H4 (cell line): ENCODE measurements at places on chromosomes 4 and X. TPM values are rescaled to one million over a fixed set of nuclear protein-coding genes. Genes with fewer than 3 reads are reported as not detected.
A peak's percentile ranks its signal among the peaks of the same experiment; 100 is the strongest.

MAGIX gene
- total RNA-seq, result 0.48 and 2.3 TPM in 2 replicates

PABPC4L gene
- 0.68 and 1.4 TPM in 2 replicates for total RNA-seq

GRCh38 chrX:77444545-77444944 is 2.6 kb upstream of the FGF16 start:
- no peak for DNase-seq

DNA sequence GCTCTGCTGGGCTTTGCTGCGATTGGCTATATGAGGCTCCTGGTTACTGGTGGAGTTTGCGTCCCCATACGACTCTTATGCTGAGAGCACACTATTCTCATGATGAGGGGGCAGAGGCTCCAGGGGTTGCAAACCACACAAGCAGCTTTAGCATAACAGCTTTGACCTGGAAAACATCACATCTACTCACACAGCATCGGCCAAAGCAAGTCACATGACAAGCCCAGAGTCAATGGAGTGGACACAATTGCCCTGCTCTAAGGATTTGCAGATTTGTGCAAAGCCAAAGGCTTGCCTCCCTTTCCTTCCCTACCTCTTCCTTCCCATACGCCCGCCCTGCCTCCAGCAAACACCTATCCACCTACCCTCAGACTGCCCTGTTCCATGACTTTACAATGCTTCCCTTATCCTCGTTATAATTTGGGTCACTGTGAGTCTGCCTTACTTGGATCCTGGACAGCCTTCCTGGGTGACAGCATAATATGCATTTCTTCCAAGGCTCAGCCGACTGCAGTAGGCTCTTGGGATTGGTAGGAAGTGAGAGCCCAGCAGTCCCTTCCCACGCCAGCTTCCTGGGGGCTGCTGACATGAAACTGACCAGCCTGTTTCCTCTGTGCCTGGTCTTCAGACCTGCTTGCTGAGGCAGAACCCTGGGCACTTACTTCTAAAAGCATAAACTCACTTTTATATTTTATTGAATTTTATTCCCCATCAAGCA is 208.2 kb upstream of the PSAPL1 start:
- DNase-seq, result no peak

DNA sequence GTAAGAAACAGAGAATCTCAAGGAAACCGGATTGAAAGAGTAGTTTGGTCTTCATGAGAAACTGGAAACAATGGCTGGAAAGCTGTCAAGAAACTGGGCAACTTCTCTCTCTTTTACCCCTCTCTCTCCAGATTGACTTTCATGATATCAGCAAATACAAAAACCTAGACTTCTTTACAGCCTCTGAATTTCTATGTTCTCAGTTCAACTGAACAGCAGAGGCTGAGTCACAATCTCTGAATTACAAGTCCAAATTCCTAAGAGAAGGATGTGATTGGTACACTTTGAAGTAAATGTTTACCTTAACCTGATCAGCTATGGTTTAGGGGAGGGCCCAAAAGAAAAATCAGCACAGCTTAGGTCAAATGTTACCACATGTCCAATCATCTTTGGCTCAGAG is 974.9 kb downstream of the RPA4 start:
- peak; percentile 7 for DNase-seq

DNA sequence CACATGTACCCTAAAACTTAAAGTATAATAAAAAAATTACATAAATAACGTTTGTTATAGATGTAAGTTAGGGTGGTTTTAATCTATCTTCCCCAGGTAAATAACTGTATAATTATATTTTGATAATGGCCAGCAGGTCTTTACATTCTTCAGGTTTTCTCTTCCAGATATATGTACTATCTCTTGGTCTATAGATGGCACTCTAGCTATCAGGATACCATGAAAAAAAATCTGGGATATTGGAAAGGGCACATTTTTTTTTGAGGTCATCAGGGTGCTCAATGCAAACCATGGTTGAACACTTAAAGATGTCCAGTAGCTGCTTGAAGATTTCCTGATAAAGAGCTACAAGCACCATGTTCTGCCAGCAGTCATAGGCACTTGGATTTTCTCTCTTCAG is 15.6 kb upstream of the ADH4 start:
- DNase-seq, result no peak

DNA sequence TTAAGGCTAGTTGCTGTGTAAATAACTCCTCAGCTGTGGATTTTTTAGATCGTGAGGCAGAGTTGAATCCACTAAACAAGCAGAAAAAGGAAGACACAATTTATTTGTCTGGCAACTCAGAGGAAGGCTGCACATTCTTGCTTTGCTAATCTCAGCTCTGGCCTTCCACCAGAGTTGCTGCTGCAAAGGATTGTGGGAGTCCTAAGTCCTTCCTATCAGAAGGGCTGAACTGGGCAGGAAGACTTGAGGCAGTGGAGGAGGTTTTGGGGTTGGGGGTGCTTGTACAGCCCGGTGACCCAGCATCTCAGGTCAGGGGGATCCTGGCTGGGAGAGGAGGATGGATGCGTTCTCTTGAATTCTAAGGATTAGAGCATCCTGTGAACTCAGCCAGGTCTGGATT is 11.0 kb upstream of the VSIG1 start:
- DNase-seq, result no peak

- no peak for DNase-seq
Measured at GRCh38 chr4:111475001-111475400, 670.3 kb upstream of the FAM241A start.

DNA sequence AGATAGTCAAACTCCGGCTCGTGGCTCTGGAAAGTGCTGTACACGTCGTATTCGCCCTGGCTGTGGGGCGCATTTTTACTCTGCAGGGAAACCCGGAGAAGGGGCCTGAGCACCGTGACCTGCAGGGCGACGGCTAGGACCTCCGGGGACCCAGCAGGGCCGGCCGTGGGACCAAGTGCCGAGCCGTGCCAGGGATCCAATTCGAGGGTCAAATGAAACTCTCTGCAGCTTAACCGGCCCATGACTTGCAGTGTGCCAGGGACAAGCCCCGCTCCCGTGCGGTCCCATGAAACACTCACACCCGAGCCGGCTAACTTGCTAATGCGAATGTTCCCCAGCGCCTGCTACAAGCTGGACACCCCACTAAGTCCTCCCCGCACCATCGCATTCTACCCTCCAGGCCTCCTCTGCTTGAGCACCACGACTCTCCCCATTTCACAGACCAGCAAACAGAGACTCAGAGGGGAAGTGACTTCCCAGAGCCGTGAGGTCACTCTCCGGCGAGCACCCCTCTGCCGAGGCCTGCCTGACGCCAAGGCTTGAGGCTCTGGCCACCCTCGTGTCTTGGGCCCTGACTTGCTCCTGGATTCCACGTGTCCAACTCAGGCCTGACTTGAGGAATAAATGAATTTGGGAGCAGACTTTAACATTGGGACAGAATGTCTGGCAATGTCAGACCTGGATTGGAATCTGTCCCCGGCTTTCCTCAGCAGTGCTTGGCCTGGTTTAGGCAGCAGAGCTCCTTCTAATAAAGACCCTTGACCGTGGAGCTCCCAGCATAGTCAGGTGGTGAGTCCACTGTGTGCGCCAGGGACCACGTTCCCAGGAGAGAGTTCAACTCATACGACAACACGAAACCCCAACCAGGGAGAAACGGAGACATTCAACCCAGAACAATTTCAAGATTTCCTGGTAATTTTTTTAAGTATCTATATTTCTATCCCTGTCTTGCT is 93.6 kb downstream of the PPP2R2C start:
- DNase-seq, result no peak

DNA sequence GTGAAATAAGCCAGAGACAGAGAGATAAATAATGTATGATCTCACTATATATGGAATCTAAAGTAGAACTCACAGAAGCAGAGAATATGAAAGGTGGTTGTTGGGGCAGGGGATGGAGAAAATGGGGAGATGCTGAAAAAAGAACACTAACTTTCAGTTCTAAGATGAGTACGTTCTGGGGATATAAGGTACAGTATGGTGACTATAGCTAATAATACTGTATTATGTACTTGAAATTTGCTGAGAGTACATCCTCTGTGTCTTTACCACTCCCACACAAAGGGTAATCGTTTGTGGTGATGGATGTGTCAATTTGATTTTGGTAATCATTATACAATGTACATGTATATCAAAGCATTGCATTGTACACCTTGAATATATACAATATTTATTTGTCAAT is 6.6 kb downstream of the FBXL5 start:
- DNase-seq, result no peak

DNA sequence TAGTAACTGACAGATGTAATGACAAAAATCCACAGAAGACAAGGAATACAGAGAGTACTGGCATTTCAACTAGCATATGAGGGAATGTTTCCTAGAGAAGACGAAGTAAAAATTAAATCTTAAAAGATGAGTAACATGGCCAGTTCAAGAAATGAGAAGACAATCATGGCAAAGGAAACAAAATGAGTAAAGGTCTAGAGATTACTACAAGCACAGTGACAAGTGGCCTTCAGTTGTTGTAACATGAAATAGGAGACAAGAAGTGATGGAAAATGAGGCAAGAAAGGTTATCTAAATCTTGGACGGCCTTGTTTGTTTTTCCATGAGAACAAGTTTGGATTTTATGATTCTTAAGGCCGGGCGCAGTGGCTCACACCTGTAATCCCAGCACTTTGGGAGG is 81.0 kb downstream of the PPA2 start:
- no peak for DNase-seq

DNA sequence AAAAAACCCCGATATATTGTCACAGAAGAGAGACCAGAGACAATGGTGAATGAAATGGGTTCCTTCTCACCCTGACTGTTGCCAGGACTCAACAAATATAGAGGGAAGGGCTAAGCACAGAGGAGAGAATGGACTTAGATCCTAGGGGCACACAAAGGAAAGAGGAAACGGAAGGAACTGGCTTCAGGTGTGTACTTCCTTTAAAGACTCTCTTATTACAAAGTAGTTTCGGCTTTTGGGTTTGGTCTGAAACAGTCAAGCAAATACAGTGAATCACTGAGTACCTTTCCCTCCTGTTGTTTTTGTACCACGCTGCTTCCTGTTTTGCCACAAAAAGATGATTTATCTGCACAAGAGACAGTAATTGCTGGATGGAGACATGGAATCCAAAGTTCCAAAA is 46.1 kb upstream of the S100G start:
- no peak for DNase-seq

DNA sequence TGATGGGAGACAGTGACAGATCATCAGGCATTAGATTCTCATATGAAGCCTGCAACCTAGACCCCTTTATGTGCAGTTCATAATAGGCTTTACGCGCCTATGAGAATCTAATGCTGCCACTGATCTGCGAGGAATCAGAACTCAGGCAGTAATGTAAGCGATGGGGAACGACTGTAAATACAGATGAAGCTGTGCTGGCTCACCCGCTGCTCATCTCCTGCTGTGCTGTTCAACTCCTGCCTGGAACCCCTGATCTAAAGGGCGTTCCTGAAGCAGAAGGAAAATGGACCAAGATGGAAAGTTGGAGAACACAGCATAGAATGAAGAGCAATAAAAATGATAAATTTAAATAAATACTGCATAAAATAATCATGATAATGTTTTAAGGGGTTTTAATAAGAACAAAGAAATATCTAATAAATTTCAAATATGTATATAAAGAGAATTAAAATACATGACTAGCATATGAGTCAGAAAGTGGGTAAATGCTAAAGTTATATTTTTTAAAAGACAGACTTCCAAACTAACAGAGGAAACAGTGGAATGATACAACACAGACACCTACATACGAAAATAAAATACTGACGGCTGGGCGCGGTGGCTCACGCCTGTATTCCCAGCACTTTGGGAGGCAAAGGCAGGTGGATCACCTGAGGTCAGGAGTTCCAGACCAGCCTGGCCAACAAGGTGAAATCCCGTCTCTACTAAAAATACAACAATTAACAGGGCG is 59.2 kb downstream of the RBM47 start:
- no peak for DNase-seq

DNA sequence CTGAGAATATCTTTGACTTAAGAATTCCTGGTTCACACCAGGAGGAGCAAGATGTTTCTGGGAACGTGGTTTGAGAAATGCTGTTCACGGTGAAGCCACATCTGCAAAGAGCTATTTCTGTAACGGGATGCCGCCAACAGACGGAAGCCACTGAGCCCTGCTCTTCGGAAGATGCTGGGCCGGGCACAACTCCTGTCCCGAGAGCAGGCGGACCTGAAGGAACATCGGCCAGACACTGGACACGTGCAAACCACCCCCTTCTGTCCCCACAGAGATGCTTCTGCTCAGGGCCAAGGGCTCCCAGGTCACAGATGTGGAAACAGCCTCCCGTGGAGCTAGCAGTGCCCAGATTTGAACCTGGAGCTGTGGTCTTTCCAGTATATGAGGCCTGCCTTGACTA is 24.3 kb downstream of the HMX1 start:
- no peak for DNase-seq

GRCh38 chr4:127586922-127587571 is 45.7 kb upstream of the INTU start:
- peak; percentile 53 for DNase-seq

- no peak for DNase-seq
Measured at GRCh38 chr4:6526671-6527091, 48.3 kb upstream of the MAN2B2 start.

- DNase-seq, result peak; percentile 26
Measured at GRCh38 chrX:136209016-136209738, 42.0 kb downstream of the MAP7D3 start.
